ENCODE measurements at places on chromosomes 1 and 21.

GRCh38 chr1:160284220-160284781 lies 632 bp downstream of the PEX19 start:
- DNase-seq: peak; percentile 75

DNA sequence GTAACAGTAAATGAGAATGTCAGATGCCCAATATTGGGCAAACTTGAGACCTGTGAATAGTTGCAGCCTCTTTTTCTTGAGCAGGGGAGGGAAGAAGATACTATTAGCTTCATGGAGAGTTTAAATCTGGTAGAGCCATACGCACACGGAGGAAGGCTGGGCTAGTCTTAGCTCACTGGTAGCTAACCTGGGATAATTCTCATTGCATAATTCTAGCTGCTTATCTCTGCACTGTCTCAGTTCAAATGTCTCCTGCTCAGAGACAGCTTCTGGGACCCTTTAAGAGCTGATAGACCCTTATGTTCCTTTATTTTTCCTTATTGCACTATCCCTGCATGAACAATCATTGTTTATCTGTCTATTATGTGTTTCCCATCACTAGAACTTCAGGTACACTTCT lies 8.4 kb downstream of the C1orf87 start:
- DNase-seq: no peak

GRCh38 chr1:161840363-161840762 lies 74.2 kb downstream of the ATF6 start:
- peak; percentile 37 for DNase-seq

- DNase-seq: no peak
These were observed 54.4 kb upstream of the ACOT11 start for GRCh38 chr1:54493608-54494007.

GRCh38 chr1:214124915-214125314 lies 137.1 kb downstream of the PROX1 start:
- no peak for DNase-seq

- no peak for DNase-seq
These were observed 24.4 kb downstream of the SYT14 start for GRCh38 chr1:209962388-209962787.

GRCh38 chr1:166031932-166032571 lies 134.7 kb downstream of the FAM78B start:
- no peak for DNase-seq

DNA sequence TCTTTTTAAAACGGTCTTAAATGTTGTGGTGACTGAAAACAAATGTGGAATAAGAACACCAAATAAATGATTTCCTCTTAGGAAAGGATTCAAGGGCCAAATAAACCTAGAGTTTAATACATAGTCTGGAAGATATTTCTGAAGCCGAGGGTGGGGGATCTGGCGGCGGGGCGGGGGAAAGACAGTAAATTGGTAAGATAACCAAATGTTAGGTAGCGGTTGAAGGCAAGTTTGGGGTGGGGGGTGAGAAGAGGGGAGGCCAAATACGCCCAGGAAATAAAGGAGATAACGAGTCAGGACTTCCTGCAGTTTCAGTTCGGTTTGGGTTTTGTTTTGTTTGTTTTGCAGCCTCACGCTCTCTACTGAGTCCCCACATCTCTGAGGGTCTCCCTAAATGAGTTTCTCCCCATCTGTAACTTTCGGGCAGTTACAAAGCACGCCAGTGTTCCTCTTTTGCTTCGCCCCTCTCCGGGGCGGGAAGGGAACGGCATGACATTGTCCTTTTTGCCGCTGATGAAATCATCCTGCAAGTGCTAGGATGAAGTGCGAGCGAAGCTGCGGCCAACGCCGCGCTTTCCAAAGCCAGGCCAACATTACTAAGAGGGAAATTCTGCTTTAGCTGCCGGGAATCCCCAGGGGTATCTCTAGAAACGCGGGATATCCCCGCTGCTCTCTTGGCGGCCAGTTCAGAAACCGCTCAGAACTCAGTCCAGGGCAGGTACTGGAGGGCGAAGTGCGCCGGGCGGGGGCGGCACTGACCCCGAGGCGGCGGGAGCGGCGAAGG lies 844 bp downstream of the NIBAN1 start:
- peak; percentile 79 for DNase-seq

DNA sequence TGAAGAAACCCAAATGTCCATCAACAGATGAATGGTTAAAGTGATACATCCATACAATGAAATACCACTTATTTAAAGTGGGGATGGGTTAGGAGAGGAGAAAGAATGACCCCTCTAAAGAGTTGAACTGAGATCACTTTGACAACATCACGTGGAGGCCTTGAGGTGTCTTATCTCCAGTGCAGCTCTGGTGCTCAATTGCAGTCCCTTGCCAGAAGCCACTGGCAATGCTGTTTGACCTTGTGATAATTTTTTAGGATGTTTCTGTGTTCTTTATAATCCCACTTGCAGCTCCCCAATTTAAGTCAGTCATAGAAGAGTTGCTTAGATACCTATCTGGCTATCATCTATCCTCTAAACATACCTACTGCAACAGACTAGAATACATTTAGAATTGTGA lies 167.6 kb downstream of the ZNF648 start:
- DNase-seq: no peak

DNA sequence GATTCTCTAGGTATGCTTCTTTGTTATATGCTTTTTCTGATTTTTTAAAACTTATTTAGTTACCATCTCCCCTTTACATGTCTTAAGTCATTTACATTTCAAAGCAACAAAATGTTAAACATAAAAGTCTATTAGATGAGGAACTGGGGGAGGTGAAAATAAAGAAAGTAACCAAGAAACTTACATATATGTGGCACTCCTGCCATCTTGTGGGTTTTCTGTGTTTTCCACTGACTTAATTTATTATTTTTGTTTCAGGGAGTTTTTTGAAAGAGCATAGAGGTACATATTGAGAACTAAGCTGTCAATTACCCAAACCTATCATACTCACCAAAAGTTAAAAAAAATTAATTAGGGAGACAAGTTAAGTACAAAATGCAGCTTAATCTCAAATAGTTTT lies 1531.1 kb downstream of the MRPL39 start:
- DNase-seq: peak; percentile 14

DNA sequence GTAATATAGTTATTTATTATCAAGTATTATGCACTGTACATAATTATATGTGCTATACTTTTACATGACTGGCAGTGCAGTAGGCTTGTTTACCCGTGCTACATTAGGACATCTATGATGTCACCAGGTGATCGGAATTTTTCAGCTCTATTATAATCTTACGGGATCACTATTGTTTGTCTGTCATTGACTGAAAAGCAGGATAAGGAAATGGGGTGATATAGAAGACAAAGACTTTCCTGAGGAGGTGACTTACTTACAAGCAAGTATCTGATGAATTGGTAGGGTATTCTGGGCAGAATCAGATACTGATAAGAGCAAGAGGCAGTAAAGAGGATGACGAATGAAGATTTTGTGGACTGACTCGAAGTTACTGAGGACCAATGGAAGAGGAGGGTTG lies 65.3 kb upstream of the CNN3 start:
- no peak for DNase-seq

DNA sequence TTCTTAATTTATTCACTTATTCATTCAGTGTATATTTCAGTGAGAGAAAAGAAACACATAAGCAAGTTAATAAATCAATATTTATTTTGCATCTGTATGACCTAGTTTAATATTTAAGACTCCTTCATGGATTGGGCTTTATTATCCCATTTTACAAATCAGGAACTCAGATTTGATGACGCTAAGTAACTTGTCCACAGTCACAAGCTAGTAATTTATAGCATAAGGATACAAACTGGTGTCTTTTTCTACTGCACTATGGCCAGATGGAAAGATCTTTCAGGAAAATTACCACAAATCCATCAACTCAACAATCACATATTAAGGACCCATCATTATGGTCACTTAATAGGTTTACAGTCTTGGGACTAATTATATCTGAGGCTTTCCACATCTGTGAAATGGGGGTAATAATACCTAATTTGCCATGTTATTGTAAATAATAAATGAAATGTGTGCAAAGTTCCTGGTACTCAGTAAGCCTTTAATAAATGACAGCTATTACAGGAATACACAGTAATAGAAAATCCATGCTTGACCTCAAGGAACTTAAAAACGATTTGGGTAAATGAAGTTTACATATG lies 13.3 kb downstream of the CDKN2C start:
- no peak for DNase-seq

All from fibroblast of the conjunctiva (primary cell).